ENCODE measurements at places on chromosomes 3 and 15.

GRCh38 chr15:81853150-81853748, 192.6 kb downstream of the MEX3B start:
- no peak for DNase-seq

DNA sequence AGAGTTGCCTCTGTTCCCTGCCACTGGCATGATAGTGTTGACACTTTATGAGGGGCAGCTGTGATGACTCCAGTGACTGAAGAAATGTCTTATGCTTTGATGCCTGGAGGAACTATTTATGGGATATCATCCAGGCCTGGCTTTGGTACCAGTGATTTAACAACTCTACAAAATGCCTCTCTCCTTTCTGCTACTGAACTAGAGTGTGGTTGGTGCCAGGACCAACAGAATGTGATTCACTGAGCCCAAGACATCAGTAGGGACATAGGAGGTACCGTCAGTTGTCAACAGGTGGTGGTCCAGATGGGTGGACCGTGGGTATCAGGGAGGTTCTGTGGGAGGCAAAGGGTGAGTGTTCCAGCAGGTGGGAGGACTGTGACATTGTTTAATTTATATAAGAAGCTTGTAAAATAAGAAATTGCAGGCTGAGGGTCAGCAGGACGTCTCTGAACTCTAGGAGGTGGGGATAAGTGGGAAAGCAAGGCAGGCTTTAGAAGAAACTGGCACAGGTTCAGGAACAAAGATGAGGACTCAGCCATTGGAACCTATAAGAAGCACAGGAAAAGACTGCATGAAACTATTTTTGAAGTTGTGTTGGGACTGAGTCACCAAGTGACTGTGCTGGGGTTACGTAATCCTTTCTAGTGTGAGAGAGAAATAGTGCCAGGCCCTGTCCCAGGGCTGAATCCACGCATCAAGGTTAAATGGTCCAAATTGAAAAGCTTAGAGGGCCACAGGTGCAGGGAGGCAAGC, 28.5 kb upstream of the SLC7A14 start:
- no peak for DNase-seq

DNA sequence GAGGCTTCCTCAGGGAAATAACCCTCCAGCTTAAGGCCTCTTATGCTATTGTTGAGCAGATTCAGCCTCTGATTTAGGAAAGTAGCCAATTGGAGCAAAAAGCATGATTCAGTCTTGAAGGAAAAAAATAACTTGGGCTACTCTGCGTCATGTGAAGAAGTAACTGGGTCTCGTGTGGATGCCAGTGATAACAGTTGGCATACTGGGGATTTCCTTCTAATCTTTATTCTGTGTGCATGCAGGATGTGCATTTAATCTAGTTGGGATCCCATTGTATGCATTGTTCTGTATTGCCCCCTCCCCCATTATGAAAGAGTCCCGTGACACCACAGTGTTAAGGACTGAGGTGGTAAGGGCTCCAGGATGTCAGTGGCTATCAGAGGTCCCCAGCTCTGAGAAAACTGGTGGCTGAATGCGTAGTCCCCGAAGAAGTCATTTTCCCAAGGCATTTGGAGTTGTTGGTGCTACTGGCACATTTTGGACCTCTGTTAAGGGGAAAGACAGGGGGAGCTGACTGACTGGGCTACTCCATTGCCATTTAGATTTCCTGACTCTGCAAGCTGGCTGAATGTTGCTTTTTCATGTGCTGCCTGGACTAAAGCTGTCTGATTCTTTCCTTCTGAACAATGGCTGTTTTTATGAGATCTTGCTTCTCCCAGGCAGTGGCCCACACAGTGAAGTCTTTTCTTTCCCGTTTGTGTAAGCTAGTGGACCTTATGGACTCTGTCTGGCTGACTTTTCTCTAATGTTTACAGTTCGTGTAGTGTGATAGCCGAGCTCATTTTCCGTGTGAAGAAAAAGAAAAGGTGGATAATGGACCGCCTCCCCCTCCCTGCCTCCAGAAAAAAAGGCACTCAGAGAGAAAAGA, 38.4 kb upstream of the TRAK1 start:
- DNase-seq: no peak

DNA sequence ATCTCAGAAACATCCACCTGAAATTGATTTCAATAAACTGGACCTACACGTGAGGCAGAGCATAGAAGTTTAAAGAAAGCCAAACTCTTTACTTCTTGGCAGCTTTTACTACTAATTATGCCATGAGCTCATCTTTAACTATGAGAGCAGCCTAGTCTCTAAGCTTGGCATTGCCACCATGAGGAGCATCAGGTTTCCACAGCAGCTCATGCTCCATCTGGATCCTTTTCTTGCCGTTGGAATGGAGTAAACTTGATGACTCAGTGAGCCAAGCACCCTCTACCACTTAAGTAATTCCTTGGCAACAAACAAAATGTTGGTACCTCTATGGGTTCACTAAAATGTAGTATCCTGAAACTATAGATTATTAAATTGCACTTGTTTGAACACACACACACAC, 583.2 kb downstream of the EPHA3 start:
- no peak for DNase-seq

GRCh38 chr15:81363718-81364500, 10.1 kb downstream of the TMC3 start:
- no peak for DNase-seq

- no peak for DNase-seq
These were observed 7.5 kb downstream of the RNF111 start for GRCh38 chr15:58994906-58995453.

DNA sequence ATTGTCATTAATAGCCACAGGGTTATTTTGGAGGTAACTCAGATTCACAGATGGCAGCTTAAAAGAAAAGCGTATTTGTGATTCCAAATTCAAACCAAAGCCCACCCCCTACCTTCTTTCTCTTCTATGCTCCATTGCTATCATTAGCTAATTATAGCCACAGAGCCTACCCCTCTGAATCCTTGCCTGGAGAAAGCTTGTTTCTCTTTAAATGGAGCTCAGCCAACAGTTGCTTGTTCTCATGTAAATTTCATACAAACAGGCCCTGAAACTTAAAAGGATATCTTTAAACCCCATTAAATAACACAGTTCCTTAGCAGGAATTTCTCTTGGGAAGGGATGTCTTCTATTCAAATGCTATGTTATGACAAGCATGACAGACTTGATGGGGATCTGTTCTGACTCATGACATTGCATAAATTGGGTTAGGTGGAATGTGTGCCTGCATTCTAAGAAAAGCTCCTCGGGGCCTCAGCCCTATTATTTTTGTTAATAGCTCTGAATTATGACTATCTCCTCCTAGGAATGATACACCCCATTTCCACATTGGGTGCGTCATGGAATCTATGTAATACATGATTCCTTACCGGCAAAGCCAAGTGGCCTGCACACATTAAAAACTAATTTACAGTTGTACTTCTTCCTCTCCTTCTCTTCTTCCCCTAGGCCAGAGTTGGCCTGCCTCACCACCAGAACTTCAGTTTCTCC, 265.8 kb downstream of the TAFA4 start:
- DNase-seq: no peak

All from cortex of kidney (tissue), 1 donor.